ENCODE measurements at places on chromosomes 6 and 20. TPM values are rescaled to one million over a fixed set of nuclear protein-coding genes. Genes with fewer than 3 reads are reported as not detected.

DNA sequence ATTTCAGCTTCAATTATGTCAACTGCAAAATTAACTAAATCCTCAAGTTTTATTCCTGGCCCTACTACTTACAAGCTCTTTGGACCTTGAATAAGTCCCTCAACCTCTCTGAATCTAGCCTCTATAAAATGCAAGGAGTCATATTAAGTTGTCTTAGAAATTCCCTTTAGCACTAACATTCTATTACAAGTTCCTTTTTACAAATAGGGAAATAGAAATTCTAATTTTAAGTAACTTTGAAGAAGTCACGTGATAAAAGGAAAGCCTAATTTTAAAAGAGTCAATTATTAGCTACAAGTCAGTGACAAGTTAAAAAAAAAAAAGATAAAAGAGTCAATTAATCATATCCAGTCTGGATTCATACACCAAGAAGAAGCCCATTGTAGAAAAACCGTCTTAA lies 24.6 kb upstream of the GTF3C6 start:
- DNase-seq: no peak

DNA sequence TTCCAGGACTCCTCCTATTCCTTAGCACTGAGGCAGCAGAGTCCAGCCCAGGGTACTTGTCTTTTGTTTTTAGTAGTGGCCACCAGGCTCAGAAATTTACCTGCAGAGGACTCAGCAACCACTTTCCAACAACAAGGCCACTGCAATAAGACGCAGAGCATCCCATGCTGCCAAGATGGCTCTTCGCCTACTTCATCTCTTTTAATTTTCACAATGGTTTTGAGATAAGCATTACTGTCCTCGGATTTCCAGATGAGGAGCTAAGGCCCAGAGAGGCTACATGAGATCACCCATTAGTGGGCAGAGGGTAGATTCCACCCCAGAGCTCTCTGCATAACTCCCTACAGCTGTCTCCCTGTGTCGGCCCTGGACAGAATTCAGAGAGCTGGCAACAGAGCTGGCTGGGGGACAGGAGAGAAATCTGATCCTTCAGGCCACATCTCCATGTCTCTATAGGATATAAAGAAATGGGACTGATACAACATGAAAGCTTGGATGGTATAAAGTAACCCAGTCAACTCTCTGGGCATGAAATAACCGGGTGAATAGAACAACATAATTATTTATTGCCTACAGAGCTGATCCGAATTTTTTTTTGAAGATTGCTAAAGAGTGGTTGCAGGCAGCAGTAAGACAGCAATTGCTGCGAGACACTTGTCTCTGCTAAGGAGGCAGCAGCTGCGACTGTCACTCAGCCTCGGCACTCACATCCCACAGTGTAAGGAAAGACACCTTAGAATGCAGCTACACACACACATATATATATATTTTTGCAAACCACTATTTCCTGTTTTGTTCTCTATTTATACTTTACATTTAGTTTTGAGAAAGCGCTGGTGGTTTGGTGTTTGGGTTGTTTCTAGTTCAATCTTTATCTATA lies 37.2 kb downstream of the SCML4 start:
- no peak for DNase-seq

DNA sequence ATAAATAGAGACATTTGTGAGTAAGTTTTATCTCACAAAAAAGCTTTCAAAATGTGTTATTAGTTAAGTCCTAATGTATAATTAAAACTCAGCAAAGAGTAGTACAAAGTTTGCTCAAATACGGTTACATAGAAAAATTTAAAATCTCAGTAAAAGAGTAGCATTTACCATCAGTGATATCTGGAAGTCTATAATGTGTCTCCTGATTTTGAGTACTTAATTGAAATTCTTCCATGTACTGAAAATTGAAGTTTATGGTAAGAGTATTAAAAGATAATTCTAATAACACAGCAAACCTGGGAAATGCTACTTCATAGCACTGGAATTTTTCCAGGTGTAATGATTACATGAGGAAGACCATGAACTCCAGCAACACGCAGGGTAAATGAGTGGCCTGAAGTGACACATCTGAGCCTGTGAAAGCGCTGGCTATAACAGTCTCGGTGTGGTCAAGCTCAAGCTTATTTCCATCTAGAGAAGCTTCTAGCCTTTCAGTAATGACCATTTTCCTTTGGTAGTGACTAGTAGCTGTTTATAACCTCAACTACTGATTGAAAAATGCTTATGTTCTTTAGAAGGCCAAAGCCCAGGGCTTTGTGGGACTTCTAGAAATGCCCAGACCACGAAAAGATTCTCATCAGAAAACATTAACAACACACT lies 203.2 kb downstream of the ISM1 start:
- no peak for DNase-seq

GRCh38 chr6:54010340-54011276 lies 100.6 kb upstream of the MLIP start:
- DNase-seq: no peak

DNA sequence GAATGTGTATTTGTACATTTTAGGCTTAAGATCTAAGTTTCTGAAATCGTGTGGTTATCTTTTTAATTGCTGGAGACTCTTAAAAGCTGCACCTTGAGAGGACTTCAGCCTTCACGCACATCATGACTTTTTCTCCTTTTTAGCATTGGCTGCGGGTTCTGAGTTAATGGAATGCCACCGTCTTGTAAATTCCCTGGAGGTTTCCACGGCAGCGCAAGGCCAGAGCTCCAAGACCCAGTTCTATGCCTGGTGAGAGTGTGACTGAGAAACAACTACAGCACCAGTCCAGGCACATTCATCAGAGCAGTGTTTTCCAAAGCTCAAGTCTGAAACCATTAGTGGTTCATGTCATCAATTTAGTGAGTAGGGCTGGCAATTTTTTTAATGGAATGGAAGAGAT lies 23.0 kb downstream of the PRR18 start:
- no peak for DNase-seq

DNA sequence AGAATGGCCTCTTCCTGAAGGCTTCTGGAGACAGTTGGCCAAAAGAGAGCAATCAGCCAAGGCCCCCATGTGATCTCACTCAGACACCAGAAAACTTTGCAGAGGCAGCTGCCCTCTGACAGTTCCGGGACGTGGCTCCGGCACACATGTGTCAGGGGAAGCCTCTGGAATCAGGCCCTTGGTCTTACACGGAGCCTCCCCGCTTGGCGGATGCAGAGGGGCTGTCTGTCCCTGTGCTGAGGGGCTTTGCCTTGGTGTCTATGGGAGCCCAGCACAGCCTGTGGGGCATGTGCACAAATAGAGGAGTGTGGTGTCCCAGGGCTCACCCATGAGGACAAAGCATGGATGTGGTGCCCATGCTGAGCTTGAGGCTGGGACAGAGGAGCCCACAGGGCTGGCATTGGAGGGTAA lies 13.8 kb downstream of the SIGLEC1 start:
- no peak for DNase-seq

GRCh38 chr6:42404484-42404883 lies 47.2 kb downstream of the TRERF1 start:
- DNase-seq: no peak

DNA sequence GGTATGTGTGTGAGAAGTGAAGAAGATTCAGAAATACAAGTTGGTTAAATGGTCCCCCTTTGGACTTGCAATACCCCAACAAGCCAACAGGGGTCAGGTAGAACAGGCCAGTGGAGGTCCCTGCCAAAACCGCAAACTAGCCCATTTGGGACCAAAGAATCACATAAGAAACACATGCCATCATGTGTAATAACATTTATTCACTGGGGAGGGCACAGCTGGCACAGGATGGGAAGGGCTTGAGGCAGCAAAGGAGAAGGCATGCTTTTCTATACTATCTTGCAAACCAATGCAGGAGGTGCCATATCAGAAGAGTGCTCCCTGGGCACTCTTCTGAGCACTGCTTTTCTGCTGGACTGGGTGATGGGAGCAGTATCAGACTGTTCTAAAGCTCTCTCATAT lies 116.1 kb upstream of the TRAF3IP2 start:
- DNase-seq: no peak

Gene TBC1D32
- polyA plus RNA-seq: 1.4 TPM

Gene CNR1
- polyA plus RNA-seq: 3.4 TPM

Gene SMOC2
- 176 TPM for polyA plus RNA-seq

All from urinary bladder (tissue), 4 donors.